ENCODE measurements at places on chromosomes 1 and 21. TPM values are rescaled to one million over a fixed set of nuclear protein-coding genes. Genes with fewer than 3 reads are reported as not detected.

GRCh38 chr1:158458263-158458662 is 3.4 kb upstream of the OR10K1 start:
- H3K4me1 ChIP-seq, result no peaks in the 10 kb centered on the region
- H3K4me3 ChIP-seq, result no peak overlapping the region
- H3K27me3 ChIP-seq, result peaks cover 3% of the 10 kb centered on the region
- H3K36me3 ChIP-seq, result no peaks in the 10 kb centered on the region
- H3K27ac ChIP-seq, result no peak overlapping the region
- no peak for DNase-seq

DNA sequence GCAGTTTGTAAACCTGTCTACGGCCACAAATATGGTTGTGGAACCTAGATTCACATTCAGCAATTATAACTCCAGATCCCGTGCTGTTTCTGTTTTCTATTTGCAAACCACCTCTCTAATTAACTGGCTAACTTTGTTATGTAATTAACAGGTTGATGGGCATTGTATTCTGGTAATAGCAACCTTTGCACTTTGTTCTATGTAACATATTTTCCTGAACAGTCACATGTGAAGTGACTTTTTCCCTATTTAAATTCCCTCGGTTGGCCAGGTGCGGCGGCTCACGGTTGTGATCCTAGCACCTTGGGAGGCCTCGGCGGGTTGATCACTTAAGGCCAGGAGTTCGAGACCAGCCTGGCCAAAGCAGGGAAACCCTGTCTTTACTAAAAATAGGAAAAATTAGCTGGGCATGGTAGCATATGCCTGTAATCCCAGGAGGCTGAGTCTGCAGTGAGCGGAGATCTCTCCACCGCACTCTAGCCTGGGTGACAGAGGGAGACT is 1.4 kb downstream of the ACADM start:
- H3K4me3 ChIP-seq, result peak overlapping the region; percentile 77
- no peaks in the 10 kb centered on the region for H3K27me3 ChIP-seq
- no peaks in the 10 kb centered on the region for H3K36me3 ChIP-seq
- peak overlapping the region; percentile 92 for H3K27ac ChIP-seq
- DNase-seq, result no peak
- H3K4me1 ChIP-seq, result peaks cover 30% of the 10 kb centered on the region

DNA sequence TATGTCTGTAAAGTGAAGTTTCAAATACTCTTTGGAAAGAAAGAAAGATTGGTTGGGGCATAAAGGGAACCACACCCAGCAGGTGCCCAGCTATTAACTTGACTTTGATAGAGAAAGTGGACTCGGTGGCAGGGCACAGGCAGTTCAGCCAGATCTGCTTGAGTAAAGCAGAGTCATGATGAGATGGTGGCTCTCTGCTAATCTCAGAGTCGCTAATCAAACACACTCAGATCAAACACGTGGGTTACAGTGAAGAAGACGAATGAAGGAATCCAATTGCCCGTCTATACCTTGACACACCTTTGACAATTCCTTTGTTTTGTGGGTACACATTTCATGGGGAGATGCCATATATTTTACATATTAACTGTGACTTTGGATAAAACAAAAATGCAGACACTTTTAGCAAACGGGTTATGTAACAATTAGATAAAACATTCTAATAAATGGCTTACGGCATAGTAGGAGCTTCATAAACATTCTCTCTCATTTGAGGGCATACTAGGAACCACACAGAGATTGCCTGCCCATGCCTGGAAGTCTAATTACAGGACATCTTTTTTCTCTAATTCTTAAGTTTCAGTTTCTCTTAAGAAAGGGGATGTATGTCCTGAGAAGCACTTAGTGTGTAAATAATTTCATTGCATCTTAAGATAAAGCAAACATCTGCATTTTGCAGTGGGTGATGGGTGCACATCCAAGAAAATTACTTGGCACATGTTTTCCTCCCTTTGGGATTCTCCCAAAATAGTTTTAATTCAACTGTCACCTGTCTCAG is 7.2 kb downstream of the CBR1 start:
- peaks cover 18% of the 10 kb centered on the region for H3K4me1 ChIP-seq
- no peak overlapping the region for H3K4me3 ChIP-seq
- no peak for DNase-seq

DNA sequence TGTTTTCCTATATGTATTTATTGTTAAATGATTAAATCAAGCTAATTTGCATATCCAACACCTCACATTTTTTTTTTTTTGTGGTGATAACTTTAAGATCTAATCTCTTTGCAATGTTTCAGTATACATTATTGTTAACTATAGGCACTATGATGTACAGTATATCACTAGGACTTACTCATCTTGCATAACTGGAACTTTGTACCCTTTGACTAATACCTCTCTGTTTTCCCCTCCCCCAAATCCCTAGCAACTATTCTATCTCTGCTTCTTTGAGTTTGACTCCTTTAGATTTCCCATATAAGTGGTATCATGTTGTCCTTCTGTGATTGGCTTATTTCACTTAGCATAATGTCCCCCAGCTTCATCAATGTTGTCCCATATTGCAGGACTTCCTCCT is 9.7 kb upstream of the C1orf53 start:
- no peak for DNase-seq
- no peak overlapping the region for H3K27ac ChIP-seq
- no peaks in the 10 kb centered on the region for H3K4me1 ChIP-seq

GRCh38 chr1:241495741-241496140 is 23.8 kb downstream of the FH start:
- no peak for DNase-seq
- H3K4me1 ChIP-seq, result no peaks in the 10 kb centered on the region
- H3K4me3 ChIP-seq, result no peak overlapping the region
- H3K27ac ChIP-seq, result no peak overlapping the region

GRCh38 chr1:164769486-164770130 is 210.6 kb downstream of the PBX1 start:
- no peak for DNase-seq
- no peaks in the 10 kb centered on the region for H3K36me3 ChIP-seq
- peaks cover 85% of the 10 kb centered on the region for H3K4me1 ChIP-seq
- H3K27me3 ChIP-seq, result no peaks in the 10 kb centered on the region
- H3K4me3 ChIP-seq, result no peak overlapping the region

DNA sequence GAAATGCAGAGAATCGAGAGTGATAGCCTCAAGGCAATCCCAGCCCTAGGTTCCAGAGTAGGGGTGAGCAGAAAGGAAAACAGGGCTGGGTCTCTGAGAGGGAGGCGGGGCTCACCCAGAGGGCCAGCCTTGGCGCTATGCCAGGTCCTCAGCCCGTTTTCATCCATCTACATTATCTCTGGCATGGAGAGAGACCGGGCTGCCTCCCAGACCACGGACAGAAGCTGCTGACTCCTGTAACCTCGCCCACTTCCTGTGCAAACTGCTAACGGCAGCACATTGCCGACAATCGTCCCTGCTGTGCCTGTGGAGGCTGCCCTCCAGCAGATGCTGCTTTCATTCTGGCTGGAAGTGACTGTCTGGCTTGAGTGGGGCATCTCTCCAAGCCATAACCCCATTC is 569.1 kb downstream of the NPHP4 start:
- DNase-seq, result no peak
- peaks cover 16% of the 10 kb centered on the region for H3K27me3 ChIP-seq
- H3K36me3 ChIP-seq, result no peaks in the 10 kb centered on the region
- no peaks in the 10 kb centered on the region for H3K4me1 ChIP-seq
- H3K27ac ChIP-seq, result no peak overlapping the region

- peaks cover 33% of the 10 kb centered on the region for H3K27me3 ChIP-seq
- peaks cover 12% of the 10 kb centered on the region for H3K4me1 ChIP-seq
- DNase-seq, result no peak
These were observed 4.2 kb downstream of the GJA4 start for GRCh38 chr1:34796990-34797389.

GRCh38 chr1:35555212-35555584 is 2.0 kb downstream of the KIAA0319L start:
- peaks cover 35% of the 10 kb centered on the region for H3K36me3 ChIP-seq
- no peak overlapping the region for H3K4me3 ChIP-seq
- H3K4me1 ChIP-seq, result peaks cover 66% of the 10 kb centered on the region
- no peak for DNase-seq

DNA sequence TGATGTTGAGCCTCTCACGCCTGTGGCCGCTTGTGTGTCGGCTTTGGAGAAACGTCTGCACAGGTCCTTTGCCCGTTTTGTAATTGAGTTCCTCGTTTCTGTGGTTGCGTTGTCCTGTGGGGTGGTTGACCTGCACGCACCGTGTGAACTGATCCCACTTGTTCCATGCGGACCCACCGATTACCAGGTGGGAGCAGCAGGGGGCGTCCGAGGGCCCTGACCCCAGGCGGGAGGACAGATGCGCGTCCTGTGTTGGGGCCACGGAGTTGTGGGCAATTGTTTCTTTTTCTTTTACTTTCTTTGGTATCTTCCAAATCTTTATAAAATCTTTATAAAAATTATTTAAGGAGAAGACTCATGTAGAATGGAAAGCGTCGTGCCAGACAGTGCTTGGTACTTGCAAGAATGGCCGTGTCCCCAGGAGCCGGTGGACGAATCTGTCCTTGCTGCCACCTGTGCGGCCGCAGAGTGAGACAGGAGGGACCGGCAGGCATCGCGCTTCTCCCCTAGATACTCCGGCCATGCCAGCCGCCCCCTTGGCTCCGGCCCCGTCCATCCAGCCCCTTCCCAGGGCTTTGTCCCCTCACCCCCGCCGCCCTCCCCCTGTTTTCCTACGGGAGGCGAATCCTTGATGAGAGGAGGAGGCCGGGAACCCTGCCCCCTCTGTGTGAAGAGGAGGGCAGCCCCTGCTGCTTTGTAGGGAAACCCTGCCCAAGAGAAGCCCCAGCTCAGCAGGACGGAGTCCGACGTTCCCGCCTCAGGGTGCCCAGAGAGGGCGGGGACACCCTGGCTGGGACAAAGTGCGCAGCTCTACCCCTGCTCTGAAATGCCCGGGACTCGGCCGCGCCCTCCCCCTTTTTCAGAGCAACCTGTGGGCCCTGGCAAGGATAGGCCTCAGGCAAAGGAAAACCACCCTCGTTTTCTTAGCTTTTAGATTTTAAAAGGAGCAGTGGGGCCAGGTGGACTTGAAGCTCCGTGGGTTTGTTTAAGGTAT is 41.7 kb downstream of the PRKCZ start:
- H3K27ac ChIP-seq, result no peak overlapping the region
- H3K4me3 ChIP-seq, result no peak overlapping the region
- DNase-seq, result no peak
- H3K4me1 ChIP-seq, result no peaks in the 10 kb centered on the region

GRCh38 chr1:157671895-157672294 is 28.7 kb downstream of the FCRL3 start:
- H3K36me3 ChIP-seq, result no peaks in the 10 kb centered on the region
- DNase-seq, result no peak
- H3K4me1 ChIP-seq, result no peaks in the 10 kb centered on the region
- no peak overlapping the region for H3K4me3 ChIP-seq
- no peaks in the 10 kb centered on the region for H3K27me3 ChIP-seq

- no peak for DNase-seq
- no peak overlapping the region for H3K27ac ChIP-seq
- no peak overlapping the region for H3K4me3 ChIP-seq
These were observed 24.5 kb downstream of the HUNK start for GRCh38 chr21:31897311-31897710.

DNA sequence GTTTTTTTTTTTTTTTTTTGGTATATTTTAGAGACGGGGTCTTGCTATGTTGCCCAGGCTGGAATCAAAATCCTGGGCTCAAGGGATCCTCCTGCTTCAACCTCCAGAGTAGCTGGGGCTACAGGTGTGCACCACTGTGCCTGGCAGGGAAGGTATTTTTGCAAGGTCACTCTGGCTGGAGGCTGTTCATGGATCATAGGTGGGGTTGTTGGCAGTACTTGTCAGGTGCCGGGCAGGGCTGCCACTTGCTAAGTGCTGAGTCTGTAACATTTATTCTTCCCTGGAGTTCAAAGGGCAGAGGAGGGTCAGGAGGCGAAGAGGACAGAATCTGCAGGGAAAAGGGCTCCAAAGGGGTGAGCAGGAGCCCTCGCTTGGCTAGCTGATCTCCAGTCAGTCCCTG is 24.1 kb downstream of the A3GALT2 start:
- no peak for DNase-seq
- H3K4me1 ChIP-seq, result peaks cover 22% of the 10 kb centered on the region
- H3K27me3 ChIP-seq, result no peaks in the 10 kb centered on the region
- peaks cover 59% of the 10 kb centered on the region for H3K36me3 ChIP-seq
- no peak overlapping the region for H3K4me3 ChIP-seq
- no peak overlapping the region for H3K27ac ChIP-seq

DNA sequence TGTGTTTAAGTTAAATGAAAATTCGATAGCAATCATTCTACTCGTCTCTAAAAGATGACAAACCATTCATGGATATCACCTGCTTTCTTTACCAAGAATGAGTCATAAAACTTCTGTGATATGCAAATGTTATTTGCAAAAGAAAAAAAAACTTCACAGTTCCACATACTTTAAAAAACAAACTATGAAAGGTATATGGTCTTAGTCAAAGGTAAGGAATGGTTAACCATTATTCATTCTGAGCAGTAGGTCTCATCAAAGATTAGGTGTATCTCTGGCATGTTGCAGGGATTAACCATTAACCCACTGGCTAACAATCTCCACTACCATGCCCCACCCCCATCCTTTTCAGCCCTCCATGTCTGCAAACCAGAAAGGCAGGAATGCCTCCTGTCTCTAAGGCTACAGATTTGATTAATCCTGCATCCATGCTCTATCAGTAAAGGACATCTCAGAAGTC is 44.4 kb downstream of the PTPN14 start:
- no peak overlapping the region for H3K27ac ChIP-seq
- no peaks in the 10 kb centered on the region for H3K36me3 ChIP-seq
- H3K4me3 ChIP-seq, result no peak overlapping the region
- DNase-seq, result peak; percentile 75
- peaks cover 16% of the 10 kb centered on the region for H3K4me1 ChIP-seq

DNA sequence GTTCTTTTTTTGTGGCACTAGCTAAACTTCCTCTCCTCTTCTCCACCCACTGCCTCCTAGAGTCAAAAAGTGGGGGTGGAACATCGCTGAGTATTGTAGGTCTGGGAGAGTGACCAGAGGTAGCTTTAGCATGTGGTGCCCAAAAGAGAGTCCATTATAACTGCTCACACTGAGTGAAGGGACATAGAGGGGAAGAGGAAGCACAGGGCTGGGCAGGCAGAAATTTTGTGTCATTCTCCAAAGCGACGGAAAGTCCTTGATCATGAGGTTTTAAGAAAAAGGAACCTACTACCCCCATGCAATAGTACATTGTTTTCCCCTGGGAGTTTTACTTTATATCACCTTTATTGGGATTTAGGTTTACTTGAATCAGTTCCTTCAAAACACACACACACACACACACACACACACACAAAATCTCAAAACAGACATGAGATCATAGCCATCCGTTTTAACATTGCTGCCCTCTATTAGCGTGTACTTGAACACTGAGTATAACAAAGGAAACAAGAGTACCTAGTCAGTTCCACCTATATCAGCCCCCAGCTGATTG is 4.1 kb downstream of the CD84 start:
- H3K27me3 ChIP-seq, result no peaks in the 10 kb centered on the region
- no peaks in the 10 kb centered on the region for H3K4me1 ChIP-seq
- DNase-seq, result no peak
- H3K27ac ChIP-seq, result peak overlapping the region; percentile 42
- no peak overlapping the region for H3K4me3 ChIP-seq

- H3K36me3 ChIP-seq, result peaks cover 45% of the 10 kb centered on the region
- H3K4me1 ChIP-seq, result no peaks in the 10 kb centered on the region
- H3K27me3 ChIP-seq, result no peaks in the 10 kb centered on the region
- no peak overlapping the region for H3K4me3 ChIP-seq
- no peak overlapping the region for H3K27ac ChIP-seq
These were observed 21.4 kb upstream of the PTAFR start for GRCh38 chr1:28197682-28198415.

Gene CLCNKB
- not detected for total RNA-seq

Gene NUF2
- total RNA-seq, result 0.52 TPM

Gene TRNP1
- 34.1 TPM for total RNA-seq

Gene GBP1
- 16.1 TPM for total RNA-seq

Gene OR10Z1
- total RNA-seq, result not detected

Gene CFHR4
- total RNA-seq, result not detected

Gene ANKRD65
- 9.3 TPM for total RNA-seq

Gene ZNF695
- total RNA-seq, result not detected

Gene SPATA46
- not detected for total RNA-seq

Gene OLFML2B
- total RNA-seq, result 5.5 TPM

Gene FAM3B
- not detected for total RNA-seq

Measured in esophagus muscularis mucosa (tissue), 4 donors.